Ovary (tissue), 10 donors: ENCODE measurements at places on chromosomes 11 and 22.
A peak's percentile ranks its signal among the peaks of the same experiment; 100 is the strongest.

- DNase-seq: no peak
Observed at GRCh38 chr22:45154383-45154782, 9.3 kb upstream of the NUP50 start.

DNA sequence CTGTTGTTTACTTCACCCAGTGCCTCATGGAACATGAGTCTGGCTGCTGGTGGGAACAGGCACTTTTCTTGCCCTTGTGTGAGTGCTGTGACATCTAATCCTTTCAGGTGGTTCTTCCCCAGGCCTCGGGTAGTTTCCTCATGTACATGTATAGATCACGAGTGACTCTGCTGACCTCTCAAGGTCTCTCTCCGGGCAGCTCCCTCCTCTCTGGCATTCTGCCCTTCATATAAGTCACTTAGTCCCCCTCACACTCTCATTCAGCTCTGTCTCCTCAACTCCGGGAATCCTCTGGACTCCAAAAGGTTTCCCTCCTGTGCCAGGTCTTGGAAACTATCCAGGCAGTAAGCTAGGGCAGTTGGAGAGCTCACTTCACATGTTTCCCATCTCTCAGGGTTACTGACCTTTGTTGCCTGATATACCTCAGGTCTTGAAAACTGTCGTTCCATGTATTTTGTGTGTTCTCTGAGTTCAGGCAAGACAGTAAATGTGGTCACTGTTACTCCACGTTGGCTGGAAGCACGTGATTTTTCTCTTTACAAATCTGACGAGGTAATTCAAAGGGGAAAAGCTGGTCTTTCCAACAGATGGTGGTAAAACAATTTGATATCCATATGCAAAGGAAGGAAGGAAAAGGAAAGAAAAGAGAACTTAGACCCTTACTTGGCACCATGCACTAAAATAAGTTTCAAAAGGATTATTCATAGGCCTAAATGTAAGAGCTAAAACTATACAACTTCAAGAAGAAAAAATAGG is 40.5 kb upstream of the PITPNB start:
- no peak for DNase-seq

DNA sequence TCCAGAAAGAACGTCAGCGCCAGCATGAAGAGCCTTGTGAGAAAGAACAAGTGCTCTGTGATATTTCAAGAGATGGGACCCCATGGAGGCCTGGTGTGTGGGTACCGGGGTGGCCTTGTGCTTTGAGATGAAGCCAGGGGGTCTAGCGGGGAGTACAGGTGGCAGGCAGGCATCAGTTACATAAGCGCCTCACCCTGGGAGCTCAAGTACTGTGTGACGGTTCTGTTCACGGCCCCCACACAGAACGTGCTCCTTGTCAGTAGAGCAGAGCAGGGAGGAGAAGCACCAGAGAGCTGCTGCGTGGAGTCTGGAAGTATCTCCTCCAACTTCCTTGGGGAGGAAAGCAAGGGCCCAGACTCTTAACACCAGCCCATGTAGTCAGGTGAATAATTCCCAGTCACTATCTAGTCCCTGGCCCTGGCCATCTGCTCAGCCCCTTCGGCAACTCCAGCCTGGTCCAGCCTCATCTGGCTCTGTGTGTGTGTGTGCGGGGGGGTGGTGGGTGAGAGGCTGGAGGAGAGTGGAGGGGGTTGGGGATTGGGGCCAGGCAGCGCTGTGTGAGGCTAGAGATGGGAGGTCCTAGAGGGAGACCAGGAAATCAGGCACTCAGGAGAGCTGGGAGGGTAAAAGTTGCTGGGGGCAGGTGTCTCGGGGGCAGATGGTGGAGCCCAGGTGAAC is 32.4 kb downstream of the MCM5 start:
- no peak for DNase-seq

GRCh38 chr22:34877506-34877905 is 188.5 kb upstream of the ISX start:
- no peak for DNase-seq

GRCh38 chr22:20573833-20574615 is 66.6 kb downstream of the MED15 start:
- peak; percentile 17 for DNase-seq

- DNase-seq: no peak
Observed at GRCh38 chr11:47317064-47317828, 35.3 kb downstream of the MYBPC3 start.

DNA sequence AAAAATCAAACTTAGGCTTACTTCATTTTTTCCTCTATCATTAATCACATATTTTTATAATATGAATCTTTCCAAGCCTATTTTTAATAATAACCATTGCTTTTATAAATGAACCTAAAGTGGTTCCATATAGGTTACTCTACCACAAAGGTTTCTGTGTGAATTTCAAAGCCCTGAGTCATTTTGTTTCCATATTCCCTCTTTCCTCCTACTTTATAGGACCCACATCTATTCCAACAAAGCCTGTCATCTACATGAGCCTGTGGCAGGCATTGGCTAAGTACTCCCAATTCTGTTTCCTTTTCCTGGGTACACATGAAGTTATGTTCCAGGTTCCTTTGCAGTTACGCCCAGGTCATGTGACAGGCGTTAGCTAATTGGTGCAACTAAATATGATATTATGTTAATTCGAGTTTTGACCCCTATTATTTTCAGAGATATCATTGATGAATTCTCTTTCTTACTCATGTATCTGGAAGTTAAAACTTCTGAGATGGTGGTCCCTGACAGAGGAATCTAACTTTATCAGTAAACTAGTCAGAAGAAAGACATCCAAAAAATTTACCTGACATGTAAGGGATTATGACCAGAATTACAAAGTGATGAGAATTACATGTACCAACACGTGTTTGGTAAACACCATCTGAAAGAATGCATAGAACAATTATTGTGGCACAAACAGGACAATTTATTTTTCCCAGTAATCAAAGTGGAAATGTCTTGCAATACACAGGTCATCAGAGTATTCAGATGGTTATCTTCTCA is 1264.0 kb upstream of the CNTN5 start:
- no peak for DNase-seq

GRCh38 chr22:31561238-31561887 is 65.0 kb downstream of the SFI1 start:
- DNase-seq: peak; percentile 72

- DNase-seq: no peak
Observed at GRCh38 chr11:5288108-5288905, 13.4 kb downstream of the OR51B4 start.

- no peak for DNase-seq
Observed at GRCh38 chr22:47586038-47586437, 823.6 kb downstream of the TBC1D22A start.

DNA sequence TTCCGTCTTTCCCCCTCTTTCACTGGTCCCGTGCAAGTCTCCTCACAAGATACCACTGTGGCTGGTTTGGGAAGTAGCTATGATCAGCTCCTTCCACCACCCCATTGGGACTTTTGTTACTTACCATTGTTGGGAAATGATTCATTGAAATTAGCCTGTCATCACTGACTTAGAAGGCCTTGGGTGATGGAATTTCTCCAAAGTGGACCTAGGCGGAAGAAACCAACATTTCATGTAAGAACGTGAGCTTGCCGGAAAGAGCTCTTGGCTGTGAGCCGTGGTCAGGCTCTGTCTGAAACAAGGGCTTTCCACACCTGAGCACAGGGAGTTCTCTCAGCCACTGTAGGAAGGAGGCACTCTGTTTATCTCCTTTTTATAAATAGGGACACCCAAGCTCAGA is 23.5 kb upstream of the CRYBB3 start:
- no peak for DNase-seq

GRCh38 chr11:35355102-35355749 is 64.1 kb downstream of the SLC1A2 start:
- no peak for DNase-seq

DNA sequence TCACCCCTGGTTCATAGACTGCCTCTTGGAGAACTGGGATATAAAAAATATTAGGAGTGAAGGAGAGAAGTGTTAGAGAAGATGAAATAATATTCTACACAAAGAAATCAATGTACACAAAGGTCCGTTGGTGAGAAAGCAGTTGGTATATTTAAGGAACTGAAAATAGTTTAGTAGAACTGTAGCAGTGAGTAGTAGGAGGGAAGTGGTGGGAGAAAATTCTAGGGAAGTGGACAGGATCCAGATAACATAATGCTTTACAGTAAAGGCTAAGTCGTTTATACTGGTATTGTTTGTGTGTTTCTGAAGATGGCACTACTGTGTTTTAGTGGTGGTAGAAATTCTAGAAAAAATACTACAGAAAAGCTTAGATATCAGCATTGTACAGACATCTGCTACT is 120.8 kb upstream of the CHORDC1 start:
- DNase-seq: no peak

DNA sequence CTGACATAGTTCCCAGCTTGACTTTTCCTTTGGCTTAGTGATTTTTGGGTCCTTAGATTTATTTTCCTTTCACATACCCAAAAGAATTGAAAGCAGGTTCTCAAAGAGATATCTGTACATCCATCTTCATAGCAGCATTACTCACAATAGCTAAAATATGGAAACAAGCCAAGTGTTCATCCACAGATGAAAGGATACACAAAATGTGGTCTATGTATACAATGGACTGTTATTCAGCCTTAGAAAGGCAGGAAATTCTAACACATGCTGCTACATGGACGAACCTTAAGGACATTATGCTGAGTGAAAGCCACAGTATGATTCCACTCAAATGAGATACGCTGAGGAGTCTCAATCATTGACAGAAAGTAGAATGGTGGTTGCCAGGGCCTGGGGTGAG is 171.8 kb downstream of the IGLL1 start:
- DNase-seq: no peak

GRCh38 chr11:130510407-130511006 is 62.1 kb downstream of the ADAMTS15 start:
- no peak for DNase-seq

- no peak for DNase-seq
Observed at GRCh38 chr11:30753504-30753903, 167.4 kb upstream of the MPPED2 start.

GRCh38 chr11:25775603-25776002 is 556.3 kb upstream of the ANO3 start:
- no peak for DNase-seq

DNA sequence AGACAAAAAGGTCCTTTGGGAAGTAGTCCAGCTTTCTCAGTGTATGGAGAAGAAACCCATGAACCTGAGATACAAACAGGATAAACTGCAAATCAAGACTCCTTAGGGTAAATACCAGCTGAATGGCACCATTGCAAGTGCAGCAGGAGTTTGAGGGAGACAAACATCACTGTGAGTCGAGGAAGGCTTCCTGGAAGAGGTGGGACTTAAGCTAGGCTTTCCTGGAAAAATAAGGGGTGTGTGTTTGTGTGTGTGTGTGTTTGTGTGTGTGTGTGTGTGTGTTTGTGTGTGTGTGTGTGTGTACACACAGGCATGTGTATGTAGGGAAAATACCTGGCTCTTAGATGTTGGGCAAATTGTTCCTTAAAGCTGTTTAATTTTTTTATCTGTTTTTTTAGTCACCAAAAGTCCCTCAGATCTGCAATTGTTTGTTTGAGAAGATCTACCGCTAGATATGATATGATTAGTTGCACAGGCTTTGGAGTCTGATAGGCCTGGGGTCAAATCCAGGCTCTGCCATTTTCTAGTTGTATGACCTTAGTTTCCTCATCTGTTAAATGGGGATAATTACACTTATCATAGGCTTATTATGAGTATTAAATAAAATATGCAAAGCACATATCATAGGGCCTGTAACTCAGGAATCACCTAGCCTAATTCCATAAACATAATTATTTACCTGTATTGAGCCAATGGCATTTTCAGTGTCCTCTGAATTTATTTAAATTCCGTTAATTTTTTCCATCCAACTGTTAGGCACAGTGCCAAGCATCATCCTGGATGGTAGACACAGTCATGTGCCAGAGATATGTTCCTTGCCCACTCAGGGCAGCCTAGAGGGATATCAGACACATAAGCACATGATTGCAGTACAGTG is 85.6 kb upstream of the EED start:
- no peak for DNase-seq

DNA sequence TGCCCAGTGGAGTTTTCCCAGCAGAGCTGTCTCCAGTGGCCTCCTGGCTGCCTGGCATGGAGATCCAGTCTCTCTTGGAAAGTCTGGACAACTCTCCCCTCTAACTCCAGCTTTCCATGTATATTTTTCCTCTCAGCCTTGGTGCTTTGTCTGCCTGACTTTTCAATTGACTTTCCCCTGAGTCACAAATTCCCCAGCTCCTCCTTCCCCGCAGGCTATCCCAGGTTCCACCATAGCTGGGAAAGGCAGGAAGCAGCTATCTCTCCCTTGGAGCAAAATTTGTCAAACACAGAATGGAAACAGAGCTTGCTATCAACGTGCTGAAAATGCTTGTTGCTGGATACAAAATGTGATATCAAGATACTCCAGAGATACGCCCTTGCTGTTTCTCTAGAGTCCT is 384.8 kb downstream of the TMEM135 start:
- no peak for DNase-seq

- DNase-seq: no peak
Observed at GRCh38 chr22:41857155-41857859, 24.4 kb downstream of the SREBF2 start.

DNA sequence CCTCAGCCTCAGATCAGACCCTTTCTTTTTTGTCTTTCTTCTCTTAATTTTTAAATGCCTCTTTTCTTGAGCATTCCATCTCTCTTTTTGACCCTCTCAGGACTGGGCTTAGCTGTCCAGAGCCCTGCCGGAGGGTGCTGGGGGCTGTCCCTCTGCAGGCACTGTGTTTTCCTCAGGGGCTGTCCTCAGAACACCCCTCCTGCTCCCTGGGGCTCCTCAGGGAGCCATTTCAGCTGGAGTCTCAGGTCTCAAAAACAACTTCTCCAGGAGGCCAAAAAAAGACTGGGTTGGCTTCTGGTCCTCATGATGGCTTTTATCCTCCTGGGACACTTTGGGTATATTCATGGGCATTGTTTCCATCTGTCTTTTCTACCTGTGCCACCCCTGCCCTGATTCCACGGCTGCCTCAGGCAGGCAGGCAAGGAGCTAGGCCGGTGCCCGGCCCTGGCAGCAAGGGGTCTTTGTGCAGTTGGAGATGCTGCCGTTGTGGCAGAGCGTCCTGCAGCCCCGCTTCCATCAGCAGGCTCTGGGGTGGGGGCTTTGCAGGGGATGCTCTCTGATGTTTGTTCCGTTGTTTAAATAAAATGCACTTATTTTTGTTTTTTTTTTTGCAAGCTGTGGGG is 85.1 kb downstream of the CEP164 start:
- no peak for DNase-seq

- DNase-seq: no peak
Observed at GRCh38 chr11:76677458-76677765, 6.9 kb upstream of the LRRC32 start.

- no peak for DNase-seq
Observed at GRCh38 chr11:134373591-134374052, 38.4 kb downstream of the B3GAT1 start.

DNA sequence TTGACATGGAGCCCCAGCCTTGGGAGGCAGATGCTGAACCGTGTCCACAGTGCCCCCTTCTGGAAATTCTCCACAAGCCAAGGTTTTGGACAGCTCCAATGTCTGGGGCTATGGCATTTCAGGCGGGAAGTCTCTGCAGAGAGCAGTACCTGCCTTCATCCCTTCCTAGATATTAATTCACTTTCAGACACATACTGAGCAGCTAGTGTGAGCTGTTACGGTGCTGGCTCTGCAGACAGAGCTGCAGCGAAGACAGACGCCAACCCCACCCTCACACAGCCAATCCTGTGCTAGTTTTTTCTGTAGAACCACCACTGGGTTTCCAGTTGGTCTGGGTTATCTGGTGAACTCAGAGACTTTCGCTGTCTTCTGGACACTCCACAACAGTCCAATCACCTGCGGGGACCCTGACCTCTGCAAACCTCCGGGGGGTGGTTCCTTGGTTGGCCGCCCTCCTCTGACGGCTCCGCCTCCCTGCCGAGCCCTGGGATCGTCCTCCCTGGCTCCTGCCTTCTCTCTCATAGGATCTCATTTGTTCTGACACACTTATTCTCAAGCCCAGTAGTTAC is 9.1 kb downstream of the LMF2 start:
- DNase-seq: peak; percentile 38
